Neural progenitor cell (in vitro differentiated cells): ENCODE measurements at places on chromosomes 11 and 22. TPM values are rescaled to one million over a fixed set of nuclear protein-coding genes. Genes with fewer than 3 reads are reported as not detected.

The SSTR3 gene
- 0.19 and 0.53 TPM in 2 replicates for total RNA-seq

The DCDC1 gene
- 3.4 and 5.0 TPM in 2 replicates for total RNA-seq

The LRRC56 gene
- total RNA-seq: 0.45 and 1.4 TPM in 2 replicates

The FOLR2 gene
- not detected in 2 replicates for total RNA-seq

The GP1BB gene
- total RNA-seq: 1.2 TPM in 1 of 2 replicates, not detected in the other

The TREH gene
- total RNA-seq: not detected in 2 replicates

The PES1 gene
- 30.2 and 54.4 TPM in 2 replicates for total RNA-seq

The POLD4 gene
- 1.1 and 17.8 TPM in 2 replicates for total RNA-seq

The BBOX1 gene
- total RNA-seq: not detected in 2 replicates

The VPREB1 gene
- not detected in 2 replicates for total RNA-seq

The APOA1 gene
- 0.84 and 2.7 TPM in 2 replicates for total RNA-seq

The SYCE3 gene
- 2.8 TPM in 1 of 2 replicates, not detected in the other for total RNA-seq

The OR52E8 gene
- 0.46 TPM in 1 of 2 replicates, not detected in the other for total RNA-seq

The PKNOX2 gene
- total RNA-seq: 4.3 and 7.2 TPM in 2 replicates

The SCGB1A1 gene
- total RNA-seq: not detected in 2 replicates

The APOL4 gene
- total RNA-seq: 0.56 and 0.82 TPM in 2 replicates

The CNTF gene
- 1.6 and 4.2 TPM in 2 replicates for total RNA-seq

The OR52N5 gene
- not detected in 2 replicates for total RNA-seq

The KCNK7 gene
- 0.34 TPM in 1 of 2 replicates, not detected in the other for total RNA-seq

The TRIM48 gene
- total RNA-seq: not detected in 2 replicates

The SCUBE2 gene
- 21.2 and 42.1 TPM in 2 replicates for total RNA-seq

The PRR14L gene
- 60.1 and 74.2 TPM in 2 replicates for total RNA-seq

The TPBGL gene
- total RNA-seq: not detected in 2 replicates

The SAA4 gene
- not detected in 2 replicates for total RNA-seq

The CTSF gene
- 1.1 TPM in 1 of 2 replicates, not detected in the other for total RNA-seq

The BTG4 gene
- not detected in 2 replicates for total RNA-seq

The MIOX gene
- not detected in 2 replicates for total RNA-seq

The INSC gene
- total RNA-seq: 0.09 and 0.87 TPM in 2 replicates

The USH1C gene
- 0.24 and 0.56 TPM in 2 replicates for total RNA-seq

The PNPLA5 gene
- total RNA-seq: 0.11 and 0.22 TPM in 2 replicates

The TUBA8 gene
- 0.09 and 0.39 TPM in 2 replicates for total RNA-seq

The NCAM1 gene
- 17.5 and 20.8 TPM in 2 replicates for total RNA-seq

The CDC45 gene
- 40.9 and 50.7 TPM in 2 replicates for total RNA-seq

The PICK1 gene
- 10.7 and 31.8 TPM in 2 replicates for total RNA-seq

The SPTY2D1 gene
- 10.8 and 12.3 TPM in 2 replicates for total RNA-seq

The KRTAP5-10 gene
- total RNA-seq: 0.12 TPM in 1 of 2 replicates, not detected in the other

The CHID1 gene
- total RNA-seq: 56.6 and 62.9 TPM in 2 replicates

The MISFA gene
- 0.65 and 1.6 TPM in 2 replicates for total RNA-seq

The OR52A1 gene
- total RNA-seq: not detected in 2 replicates

The ANO5 gene
- total RNA-seq: 9.9 and 16.5 TPM in 2 replicates

The GAB4 gene
- 0.07 TPM in 1 of 2 replicates, not detected in the other for total RNA-seq

The CALCB gene
- total RNA-seq: 0.62 and 3.1 TPM in 2 replicates

The GAL gene
- total RNA-seq: 1.7 TPM in 1 of 2 replicates, not detected in the other

The MS4A8 gene
- total RNA-seq: not detected in 2 replicates

The ZFP91 gene
- total RNA-seq: 37.7 and 52.0 TPM in 2 replicates

The CNIH2 gene
- total RNA-seq: 5.6 and 5.7 TPM in 2 replicates

The IFITM10 gene
- total RNA-seq: 0.34 TPM in 1 of 2 replicates, not detected in the other

The CXCR5 gene
- not detected in 2 replicates for total RNA-seq

The MPPED2 gene
- 1.6 and 3.4 TPM in 2 replicates for total RNA-seq

The PRAME gene
- total RNA-seq: not detected in 2 replicates

The MFNG gene
- 2.3 and 10.6 TPM in 2 replicates for total RNA-seq

The RFPL3 gene
- 0.09 TPM in 1 of 2 replicates, not detected in the other for total RNA-seq

The UBQLNL gene
- total RNA-seq: 0.19 and 0.90 TPM in 2 replicates

The ACTN3 gene
- total RNA-seq: 20.2 and 33.0 TPM in 2 replicates
